ENCODE measurements at places on chromosomes 4 and X.

DNA sequence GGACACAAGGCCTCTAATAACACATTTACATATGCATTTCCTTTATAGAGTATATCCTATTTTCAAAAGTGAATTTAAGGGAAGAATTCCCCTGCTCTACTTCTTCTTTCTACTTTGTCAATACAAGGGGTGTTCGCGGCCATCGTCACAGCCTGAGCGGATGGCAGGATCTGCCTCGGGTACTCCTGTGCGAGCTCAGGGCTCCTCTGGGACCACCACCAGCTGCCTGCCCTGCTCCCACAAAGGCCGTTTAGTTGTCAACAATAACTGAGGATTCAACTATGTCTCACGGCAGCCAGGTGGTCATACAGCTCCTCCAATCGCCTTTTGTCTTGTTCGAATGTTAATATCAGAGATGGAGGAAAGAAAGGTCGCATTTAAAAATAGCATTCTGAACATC is 228.2 kb upstream of the TENM3 start:
- DNase-seq: no peak

DNA sequence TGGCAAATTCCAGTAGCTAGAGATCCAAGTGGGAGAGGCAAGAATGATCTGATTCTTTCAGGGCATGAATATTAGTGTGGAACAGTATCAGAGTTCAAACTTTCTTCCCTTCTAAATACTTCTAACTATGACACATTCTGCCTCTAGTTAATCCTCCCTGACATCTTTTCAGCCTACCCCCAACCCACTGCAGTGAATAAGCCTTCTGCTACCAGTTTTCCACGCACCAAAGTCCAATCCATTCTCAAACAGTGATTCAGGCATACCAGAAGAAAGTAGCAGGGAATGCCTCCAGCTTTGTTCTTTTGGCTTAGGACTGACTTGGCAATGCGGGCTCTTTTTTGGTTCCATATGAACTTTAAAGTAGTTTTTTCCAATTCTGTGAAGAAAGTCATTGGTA is 155.4 kb upstream of the FTHL17 start:
- DNase-seq: no peak

- no peak for DNase-seq
Measured at GRCh38 chr4:88731381-88731780, 33.8 kb upstream of the NAP1L5 start.

DNA sequence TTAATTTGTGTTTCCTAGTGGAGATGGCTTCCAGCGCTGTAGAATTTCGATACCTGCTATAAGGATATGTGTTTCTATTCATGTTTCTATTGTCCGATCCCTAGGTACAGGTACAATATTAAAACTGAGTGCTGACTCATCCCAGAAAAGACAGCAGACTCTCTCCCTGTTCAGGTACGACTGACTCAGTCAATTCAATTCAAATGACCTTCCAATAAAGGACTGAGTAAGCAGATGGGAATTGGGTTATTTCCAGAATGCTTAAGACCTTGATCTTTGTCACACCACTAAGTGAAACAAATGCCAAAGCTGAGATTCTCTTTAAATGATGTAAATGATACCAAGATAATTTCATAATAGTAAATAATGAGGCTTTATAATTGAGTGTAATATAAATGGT is 1596.9 kb downstream of the RPA4 start:
- DNase-seq: no peak

DNA sequence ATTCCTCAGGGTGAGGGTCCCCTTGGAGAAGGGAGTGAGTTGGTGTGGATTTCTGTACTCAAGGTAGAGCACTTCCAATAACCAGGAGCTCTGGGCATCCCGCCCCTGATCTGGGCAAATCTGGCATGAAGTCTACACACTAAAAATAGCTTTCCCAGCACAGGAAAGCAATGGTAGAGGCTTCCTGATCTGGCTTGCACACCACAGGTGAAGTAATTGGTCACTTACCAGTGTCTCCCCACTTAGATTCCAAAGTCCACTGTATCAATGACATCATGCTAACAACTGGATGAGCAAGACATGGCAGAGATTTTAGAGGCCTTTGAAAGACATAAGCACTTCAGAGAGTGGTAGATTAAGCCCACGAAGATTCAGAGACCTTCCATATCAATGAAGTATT is 17.8 kb upstream of the IDS start:
- DNase-seq: no peak

- peak; percentile 46 for DNase-seq
Measured at GRCh38 chr4:20698382-20698781, 1.9 kb upstream of the PACRGL start.

- DNase-seq: no peak
Measured at GRCh38 chr4:75727073-75727472, 2.7 kb downstream of the USO1 start.

DNA sequence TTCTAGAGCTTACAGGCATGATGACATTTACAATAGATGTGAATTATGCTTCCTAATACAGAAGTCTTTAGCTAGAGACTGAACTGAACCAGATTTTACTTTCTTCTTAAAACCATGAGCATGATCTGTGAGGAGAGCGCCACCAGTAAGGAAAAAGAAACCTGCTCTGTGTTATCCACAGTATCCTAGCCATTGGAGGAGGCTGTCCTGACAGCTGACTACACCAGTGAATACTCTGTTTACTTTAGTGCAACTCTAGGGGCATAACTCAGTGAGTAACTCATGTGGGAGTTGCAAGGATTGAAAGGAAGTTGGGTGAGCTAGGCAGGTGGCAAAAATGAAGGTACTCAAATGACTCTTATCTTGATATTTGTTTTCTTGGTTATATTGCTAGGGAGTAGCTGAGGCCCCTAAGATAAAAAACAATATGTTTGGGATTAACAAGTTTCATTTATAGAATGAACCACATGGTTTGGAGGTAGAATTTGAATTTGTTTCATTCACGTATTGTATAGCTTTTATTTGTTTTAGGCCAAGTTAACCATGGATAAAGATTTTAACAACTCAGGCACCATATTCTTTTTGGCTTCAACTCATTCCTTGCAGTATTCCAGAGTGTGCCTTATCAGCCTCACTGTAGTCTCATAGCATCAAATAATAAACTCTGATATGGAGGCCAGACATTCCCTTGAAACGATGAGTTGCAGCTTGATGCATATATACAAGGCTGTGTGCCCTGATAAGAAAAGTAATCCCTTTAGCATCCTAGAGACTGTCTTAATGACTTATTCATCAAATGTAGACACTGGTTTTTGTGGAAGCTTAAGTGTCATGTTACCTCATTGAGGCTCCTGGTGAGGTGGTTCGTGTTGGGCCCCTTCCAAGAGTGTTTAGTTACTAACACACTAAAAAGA is 2.5 kb downstream of the BMP3 start:
- DNase-seq: no peak

DNA sequence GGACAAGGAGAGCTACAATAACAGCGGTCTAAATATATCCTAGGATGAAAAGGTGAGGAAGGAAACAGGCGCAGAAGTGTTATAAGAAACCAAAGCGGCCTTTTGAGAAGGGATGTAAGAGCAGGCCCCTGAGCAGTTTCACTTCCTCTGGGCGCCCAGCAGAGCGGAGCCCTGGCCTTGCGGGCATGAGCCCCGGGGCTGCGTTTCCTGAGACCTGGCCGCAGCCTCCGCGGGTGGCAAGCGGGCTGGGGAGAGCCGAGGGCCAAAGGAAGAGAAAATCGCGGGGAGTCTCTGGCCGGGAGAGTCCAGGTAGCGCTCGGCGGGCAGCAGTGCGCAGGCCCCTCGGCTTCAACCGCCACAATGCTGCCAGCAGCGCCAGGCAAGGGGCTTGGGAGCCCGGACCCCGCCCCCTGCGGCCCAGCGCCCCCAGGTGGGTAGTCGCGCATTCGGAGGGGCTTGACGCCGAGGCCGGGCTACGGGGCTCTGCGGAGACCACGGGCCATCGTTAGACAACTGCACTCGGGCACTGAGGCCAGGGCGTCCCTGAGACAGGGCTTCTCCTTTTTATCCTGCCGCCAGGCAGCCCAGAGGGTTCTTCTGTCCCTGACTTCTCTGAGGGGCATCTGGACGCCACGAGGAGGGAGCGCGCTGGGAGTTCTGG is at the start of gene BANK1:
TSS of gene BANK1 (plus strand) at position 210 of the 661 bp plus-strand sequence. CDS start at position 361, 151 bp downstream.
- DNase-seq: peak; percentile 73

DNA sequence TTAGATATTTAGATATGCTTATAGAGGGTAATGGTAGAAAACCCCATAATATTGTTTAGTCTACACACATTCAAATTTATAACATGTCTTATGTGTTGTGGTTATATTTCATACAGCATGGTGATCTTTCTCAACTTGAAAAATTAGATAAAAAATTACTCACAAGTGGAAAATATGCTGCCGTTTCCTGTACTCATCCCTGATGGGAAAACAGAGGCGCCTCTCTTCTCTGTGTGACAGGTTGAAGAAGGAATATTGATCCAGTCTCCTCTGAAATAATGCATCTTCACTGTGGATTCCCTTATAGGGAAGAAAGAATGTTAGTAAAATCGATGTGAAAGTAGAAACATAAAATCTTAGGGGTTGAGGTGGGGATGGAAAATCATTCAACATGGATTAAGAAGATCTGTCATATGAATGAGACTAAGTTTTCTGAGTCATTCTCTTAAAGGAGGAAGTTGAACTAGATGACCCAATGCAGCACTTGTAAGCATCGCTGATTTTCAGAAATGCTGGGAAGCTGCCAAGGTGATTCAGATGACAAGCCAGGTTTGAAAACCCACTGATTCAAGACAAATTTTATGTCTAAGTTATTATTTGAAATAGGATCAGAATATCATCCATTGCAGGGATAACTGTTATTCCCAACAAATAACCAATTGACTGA is 70.7 kb downstream of the ANKRD50 start:
- peak; percentile 82 for DNase-seq

DNA sequence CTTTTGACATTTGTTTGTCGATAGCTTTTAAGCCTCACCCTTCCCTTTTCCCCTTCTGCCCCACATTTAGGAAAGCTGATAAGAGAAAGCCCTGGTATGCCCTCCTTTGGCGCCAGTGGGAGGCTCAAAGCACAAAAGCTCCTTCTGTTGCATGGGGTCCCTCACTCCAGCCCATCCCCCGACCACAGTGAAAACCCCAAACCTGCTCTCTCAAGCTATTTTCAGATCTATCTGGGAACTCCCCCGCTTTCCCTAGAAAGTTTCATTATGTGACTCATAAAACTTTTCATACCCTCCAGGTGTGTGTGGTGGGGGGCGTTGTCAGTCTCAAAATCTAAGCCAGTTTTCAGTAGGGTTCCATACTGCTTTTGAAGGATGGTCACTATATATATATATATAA is 259.0 kb upstream of the PCDH7 start:
- DNase-seq: no peak

GRCh38 chr4:25448379-25449109 is 71.5 kb downstream of the ANAPC4 start:
- DNase-seq: no peak

- DNase-seq: no peak
Measured at GRCh38 chrX:107565015-107565414, 63.3 kb upstream of the PRPS1 start.

DNA sequence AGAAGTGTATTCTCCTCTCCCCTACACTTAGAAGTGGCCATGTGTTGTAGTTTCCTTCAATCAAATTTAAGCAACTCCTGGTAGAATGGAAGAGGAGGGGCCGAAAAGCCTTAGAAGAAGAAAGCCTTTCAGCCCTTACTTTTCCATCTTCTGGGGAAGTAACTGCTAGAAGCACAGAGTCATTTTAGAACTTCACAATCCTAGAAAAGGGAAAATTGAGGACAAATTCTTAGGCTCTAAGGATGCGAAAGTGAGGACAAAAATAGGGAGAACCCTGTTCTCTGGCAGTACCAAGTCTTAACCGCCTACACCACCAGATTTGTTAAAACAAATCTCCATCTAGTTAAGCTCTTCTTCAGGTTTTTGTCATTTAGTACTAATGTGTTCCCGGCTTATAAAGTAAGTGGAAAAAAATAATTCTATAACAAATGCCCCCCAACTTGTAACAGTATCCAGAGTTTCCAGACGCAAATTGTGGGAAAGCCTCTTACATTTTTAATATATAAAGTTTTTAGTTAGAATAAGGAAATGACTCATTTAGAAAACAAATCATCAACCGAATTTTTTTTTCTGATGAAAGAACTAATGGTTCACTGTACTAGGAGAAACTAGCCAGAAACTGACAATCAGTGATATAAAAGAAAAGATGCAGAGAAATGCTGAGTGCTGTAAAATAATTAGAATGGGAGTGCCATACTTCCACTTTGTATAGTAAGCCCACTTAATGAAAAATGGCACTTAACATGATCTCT is 76.0 kb downstream of the ARAP2 start:
- peak; percentile 52 for DNase-seq

DNA sequence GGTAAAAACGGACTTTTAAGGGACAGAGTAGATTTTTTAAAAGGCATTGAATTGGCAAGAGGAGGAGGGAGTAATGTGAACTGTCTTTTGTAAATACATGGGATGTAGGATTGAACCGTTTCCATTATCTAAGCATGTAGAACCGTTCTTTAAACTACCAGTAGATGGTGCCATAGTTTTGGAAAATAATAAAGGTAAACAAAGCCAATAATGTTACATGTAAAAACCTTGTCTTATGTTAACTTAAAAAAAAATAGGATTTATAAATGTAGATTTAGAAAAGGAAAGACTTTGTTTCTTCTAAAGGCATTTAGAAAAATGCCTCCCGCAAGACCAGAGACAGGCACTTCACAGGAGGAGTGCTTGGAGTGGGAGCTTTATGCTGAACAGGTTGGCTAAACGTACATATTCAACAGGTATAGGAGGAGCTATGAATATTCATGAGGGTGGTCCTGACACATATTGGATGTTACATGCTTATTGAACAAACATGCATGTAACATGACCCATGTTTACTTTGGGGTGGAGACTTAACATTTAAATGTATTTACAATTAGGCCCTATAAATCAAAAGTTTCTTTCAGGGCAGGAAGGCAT is 45.5 kb upstream of the FAM241A start:
- peak; percentile 85 for DNase-seq

- no peak for DNase-seq
Measured at GRCh38 chrX:129954804-129955203, 27.6 kb upstream of the BCORL1 start.

DNA sequence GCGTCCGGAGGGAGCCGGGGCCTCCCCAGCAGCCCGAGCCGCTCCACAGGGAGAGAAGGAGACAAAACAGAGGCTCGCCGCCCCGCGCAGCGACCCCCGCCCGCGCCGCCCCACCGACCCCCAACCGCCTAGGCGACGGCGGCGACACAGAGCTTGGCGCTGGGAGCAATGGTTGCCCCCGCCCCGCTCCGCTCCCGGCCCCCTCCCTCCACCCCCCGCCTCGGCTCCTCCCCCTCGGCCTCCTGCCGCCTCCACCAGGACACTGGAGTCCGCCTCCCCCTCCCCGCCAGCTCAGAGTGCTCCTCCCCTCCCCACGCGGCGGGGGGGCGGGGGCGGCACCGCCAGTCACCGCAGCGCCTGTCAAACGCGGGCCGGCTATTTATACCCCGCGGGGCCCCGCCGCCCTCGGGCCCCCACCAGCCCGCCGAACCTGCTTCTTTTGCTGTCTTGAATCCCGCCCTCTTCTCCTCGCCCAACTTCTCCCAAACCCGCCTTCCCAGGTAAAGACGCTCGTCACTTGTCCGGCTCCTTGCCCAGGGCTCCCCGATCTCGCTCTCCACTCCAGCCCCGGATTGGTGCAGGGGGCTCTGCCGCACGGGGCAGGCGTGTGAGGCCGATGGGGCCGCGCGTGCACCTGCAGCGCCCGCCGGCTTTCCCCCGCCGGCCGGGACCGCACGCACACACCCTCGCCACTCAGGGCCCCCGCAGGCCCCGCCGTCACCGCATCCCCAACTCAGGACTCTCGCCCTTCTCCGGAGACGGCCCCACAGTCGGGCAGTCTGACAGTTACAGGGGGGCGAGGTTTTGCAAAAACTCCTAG is at the start of gene ELF2:
TSS of gene ELF2 (minus strand) at position 170 of the 820 bp plus-strand sequence. CDS start 39,517 bp downstream, outside the sequence.
- DNase-seq: peak; percentile 94

Measured in suppressor macrophage treated with lipopolysaccharide for 1 hour (primary cell).